Mesangial cell (primary cell): ENCODE measurements at places on chromosomes 6 and 20. TPM values are rescaled to one million over a fixed set of nuclear protein-coding genes. Genes with fewer than 3 reads are reported as not detected.

The HUS1B gene
- 0.16 and 0.76 TPM in 2 replicates for total RNA-seq

The LY6G6C gene
- total RNA-seq = not detected in 2 replicates

The ARFGEF3 gene
- 2.6 and 3.9 TPM in 2 replicates for total RNA-seq

The CAGE1 gene
- not detected in 2 replicates for total RNA-seq

The C20orf141 gene
- 0.76 TPM in 1 of 2 replicates, not detected in the other for total RNA-seq

The SLC25A27 gene
- total RNA-seq = 1.3 and 2.5 TPM in 2 replicates

The NAPB gene
- 1.6 and 2.3 TPM in 2 replicates for total RNA-seq

The EYS gene
- total RNA-seq = not detected in 2 replicates

The THBD gene
- 9.5 and 9.9 TPM in 2 replicates for total RNA-seq
